ENCODE measurements at places on chromosomes 12 and 14. TPM values are rescaled to one million over a fixed set of nuclear protein-coding genes. Genes with fewer than 3 reads are reported as not detected.

DNA sequence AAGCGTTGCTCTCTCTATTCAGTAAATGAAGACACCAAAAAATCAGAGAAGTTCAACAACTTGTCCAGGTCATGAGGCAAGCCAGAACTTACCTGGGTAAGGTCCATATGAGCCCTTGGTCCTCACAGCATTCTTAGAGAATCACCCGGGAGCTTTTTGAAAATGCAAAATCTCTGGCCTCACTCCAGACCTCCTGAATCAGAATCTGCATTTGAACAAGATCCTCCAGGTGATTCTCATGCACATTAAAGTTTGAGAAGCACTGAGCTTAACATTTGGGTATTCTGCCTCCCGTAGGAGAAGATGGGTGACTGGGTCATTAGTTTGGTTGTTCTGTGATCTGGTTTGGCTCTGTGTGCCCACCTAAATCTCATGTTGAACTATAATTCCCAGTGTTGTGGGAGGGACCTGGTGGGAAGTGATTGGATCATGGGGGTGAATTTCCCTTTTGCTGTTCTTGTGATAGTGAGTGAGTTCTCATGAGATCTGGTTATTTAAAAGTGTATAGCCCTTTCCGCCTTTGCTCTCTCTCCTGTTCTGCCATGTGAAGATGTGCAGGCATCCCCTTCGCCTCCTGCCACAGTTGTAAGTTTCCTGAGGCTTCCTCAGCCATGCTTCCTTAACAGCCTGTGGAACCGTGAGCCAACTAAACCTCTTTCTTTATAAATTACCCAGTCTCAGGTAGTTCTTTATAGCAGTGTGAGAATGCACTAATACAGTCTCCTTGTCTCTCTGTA lies 221.2 kb downstream of the RAD51B start:
- DNase-seq: no peak

- DNase-seq: no peak
These were observed 171.7 kb downstream of the MIPOL1 start for GRCh38 chr14:37369425-37369824.

The NDRG2 gene
- polyA plus RNA-seq: 174 TPM

The MMP14 gene
- polyA plus RNA-seq: 132 TPM

- no peak for DNase-seq
These were observed 27.9 kb downstream of the ESR2 start for GRCh38 chr14:64266239-64266638.

DNA sequence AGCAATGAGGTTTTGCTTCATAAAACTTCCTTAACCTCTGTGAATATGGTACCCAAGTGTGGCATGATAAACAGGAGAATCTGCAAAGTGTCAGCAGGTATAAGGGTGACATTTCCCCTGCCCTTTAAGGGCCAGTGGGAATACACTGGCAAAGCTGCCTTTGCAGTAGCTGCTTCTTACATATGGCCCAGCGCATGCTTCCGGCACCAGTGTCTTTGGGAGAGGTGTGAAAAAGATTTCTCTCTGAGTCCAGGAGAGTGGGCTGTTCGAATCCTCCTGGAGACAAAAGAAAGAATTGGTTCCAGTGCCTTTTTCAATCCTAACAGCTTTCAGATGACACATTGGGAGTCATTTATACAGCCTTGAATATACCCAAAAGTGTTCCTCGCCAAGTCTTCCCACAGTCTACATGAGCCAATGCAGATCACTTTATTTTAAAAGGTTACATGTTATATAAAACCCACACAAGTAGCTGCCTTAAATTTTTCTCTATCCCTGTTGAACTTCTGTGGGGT lies 437.7 kb downstream of the PRKD1 start:
- DNase-seq: no peak

- no peak for DNase-seq
These were observed 652.5 kb downstream of the C12orf50 start for GRCh38 chr12:87376722-87377121.

DNA sequence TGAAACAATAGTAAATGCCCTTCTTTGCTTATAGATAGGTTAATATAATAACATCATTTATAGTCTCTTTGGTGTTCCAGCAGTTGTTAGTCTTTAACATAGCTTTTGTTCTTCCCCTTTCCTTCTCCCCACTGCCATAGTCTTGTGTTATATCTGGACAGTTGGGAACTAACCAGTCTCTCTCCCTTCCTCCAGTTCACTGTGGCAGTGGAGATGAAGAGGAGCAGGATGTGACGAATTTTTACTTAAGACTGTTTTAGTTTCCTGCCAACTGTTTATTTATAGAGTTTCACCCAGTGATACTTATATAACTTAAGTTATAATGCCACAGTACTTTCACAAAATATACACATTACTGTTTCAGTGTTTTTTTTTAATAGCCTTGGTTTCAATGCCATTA lies 277.4 kb downstream of the PDZRN4 start:
- no peak for DNase-seq

GRCh38 chr14:76918256-76918781 lies 92.1 kb downstream of the LRRC74A start:
- no peak for DNase-seq

DNA sequence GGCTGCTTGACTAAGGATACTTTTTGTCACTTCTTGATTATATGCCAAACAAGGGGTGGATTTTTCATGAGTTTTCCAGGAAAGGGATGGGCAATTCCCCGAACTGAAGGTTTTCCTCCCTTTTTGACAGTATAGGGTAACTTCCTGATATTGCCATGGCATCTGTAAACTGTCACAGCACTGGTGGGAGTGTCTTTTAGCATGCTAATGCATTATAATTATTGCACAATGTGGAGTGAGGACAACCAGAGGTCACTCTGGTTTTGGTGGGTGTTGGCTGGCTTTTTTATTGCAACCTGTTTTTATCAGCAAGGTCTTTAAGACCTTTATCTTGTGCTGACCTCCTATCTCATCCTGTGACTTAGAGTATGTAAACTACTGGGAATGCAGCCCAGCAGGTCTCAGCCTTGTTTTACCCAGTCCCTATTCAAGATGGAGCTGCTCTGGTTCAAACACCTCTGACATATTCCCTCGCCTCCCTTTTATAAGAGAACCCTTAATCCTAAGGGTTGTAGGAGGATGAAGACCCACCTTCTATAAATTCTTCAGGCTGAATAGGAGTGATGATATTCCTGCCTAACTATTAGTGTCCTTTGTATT lies 471.2 kb downstream of the ATP23 start:
- no peak for DNase-seq

The P2RX7 gene
- 0.86 TPM for polyA plus RNA-seq

The OTOGL gene
- polyA plus RNA-seq: 0.83 TPM

GRCh38 chr12:88308825-88309224 lies 166.7 kb downstream of the TMTC3 start:
- no peak for DNase-seq

The FLRT2 gene
- 259 TPM for polyA plus RNA-seq

The RIMBP2 gene
- polyA plus RNA-seq: 16.6 TPM

The TGM1 gene
- polyA plus RNA-seq: 1.2 TPM

DNA sequence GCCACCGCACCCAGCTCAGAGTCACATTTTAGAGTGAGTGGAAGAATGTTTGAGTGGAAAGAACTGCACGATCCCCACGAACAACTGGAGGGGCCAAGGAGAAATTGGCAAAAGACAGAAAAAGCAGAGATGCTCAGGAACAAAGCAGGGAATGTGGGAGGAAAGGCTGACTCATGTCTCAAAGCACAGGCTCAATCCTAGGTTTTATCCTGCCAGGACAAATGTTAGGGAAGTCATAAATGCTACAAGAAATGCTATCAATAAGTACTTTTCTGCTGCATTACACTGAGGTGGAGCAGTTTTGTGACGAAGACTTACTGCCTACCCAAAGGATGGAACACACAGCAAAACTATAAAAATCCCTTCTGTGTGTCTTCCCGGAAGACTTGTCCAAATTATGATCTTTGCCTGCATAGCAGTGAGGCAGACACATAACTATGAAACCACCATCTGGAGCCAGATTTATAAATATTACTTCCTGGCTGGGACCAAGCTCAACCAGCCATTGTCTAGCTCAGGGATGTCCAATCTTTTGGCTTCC lies 26.7 kb downstream of the NIN start:
- no peak for DNase-seq

The LRIG3 gene
- 34.1 TPM for polyA plus RNA-seq

DNA sequence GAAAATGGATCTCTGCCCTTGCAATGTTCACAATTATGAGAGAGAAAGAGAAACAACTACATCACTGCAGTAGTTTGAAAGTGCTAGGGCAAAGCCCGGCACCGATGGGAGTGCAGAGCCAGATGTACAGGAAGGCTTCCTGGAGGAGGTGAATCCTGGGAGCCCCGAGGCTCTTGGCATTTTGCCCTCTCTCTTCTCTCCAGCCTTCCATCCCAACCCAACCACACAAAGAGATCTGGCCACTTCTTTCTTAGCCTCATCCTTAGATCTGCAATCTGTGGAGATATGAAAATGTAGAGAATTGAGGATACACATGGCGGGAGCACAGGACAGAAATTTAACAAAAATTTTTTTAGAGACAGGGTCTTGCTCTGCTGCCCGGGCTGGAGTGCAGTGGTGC lies 3.3 kb upstream of the PAPLN start:
- no peak for DNase-seq

DNA sequence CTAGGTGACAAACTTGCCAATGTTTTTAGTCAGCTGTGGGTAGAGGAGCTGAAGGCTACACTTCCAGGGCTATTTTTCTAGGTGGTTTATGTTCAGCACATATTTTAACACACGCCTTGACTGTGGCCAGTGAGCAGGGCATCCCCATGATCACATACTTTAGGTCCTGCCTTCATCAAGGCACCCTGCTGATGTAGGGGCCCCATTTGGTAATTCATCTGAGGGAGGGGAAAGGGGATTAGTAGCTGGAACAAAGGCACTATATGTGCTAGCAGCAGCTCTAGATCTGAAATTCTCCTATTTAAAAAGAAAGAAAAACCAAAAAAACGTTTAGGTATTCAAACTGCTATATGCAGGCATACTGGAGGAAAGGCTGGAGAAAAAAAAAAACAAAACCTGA lies 14.5 kb downstream of the EGLN3 start:
- no peak for DNase-seq

DNA sequence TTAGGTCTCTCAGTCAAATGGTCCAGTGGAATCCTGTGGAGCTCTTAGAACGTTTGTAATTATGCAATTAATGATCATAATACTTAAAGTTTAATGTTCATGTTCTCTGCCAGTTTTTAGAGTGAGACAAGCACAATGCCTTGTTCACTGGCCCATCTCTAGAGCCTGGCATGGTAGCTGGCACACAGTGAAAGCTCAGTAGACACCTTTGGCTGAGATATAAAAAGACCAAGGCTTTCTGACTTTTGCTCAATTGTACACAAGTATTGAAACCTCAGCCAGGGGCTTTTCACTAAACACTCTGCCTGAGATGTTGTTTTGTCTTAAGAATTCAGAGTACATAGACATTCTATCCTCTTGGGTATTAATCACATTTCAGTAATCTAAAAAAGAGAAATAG lies 241.8 kb upstream of the ATP2B1 start:
- no peak for DNase-seq

- DNase-seq: no peak
These were observed 46.4 kb downstream of the STXBP6 start for GRCh38 chr14:25003537-25003936.

DNA sequence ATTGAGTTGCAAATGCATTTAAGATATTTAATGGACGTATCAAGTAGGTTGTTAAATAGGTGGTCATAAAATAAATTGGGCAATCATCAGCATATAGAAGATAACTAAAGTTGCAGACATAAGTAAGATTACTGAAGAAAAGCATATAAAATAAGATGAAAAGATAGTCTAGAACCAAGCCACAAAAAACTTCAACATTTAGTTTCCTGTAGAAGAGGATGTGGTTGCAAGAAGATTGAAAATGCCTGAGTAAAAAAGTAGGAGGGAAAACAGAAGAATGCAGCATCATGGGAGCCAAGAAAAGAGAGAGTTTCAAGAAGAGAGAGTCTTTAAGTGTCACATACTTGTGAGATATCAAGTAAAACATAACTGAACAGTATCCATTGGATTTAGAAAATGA lies 17.6 kb upstream of the SLC16A7 start:
- no peak for DNase-seq

- DNase-seq: no peak
These were observed 23.7 kb downstream of the SLC5A8 start for GRCh38 chr12:101186291-101186690.

The RNF212B gene
- polyA plus RNA-seq: 1.6 TPM

DNA sequence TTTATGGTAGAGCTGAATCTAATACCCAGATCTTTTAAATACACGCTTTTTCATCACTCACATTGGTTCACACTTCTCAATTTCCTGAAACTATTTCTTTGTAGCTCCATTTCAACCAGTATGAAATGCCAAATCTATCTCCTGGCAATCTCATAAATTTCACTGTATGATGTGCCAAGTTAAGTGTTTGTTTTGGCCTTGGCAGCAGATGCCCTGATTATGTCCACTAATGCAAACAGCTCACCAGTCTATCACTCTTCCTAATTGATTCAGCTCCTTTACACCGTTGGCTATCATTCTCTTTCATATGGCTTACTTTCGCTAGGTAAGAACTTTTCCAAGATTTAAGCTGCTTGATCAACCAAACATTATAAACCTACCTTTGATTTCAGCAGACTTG lies 58.6 kb downstream of the ZFC3H1 start:
- DNase-seq: no peak

DNA sequence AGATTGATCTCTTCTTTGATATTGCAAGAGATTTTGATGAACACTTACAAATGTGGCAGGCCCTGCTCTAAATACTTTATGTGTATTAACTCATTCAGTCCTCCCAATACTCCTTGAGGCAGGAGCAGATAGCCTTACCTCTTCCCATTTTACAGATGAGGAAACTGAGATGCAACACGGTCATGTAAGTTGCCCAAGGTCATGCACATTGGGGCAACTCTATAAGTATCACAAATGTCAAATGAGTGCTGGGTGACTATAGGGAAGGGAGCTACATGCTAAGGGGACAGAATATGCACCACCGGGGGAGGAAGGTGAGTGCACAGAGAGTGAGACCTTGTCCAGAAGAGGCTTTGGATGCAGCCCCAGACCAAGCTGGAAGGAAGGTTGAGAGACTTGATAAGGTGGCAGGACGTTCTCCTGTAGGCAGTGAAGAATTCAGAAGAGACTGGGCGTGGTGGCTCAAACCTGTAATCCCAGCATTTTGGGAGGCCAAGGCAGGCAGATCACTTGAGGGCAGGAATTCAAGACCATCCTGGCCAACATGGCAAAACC lies 132.3 kb upstream of the PWP1 start:
- DNase-seq: no peak

GRCh38 chr12:85550924-85551323 lies 270.9 kb downstream of the ALX1 start:
- no peak for DNase-seq

DNA sequence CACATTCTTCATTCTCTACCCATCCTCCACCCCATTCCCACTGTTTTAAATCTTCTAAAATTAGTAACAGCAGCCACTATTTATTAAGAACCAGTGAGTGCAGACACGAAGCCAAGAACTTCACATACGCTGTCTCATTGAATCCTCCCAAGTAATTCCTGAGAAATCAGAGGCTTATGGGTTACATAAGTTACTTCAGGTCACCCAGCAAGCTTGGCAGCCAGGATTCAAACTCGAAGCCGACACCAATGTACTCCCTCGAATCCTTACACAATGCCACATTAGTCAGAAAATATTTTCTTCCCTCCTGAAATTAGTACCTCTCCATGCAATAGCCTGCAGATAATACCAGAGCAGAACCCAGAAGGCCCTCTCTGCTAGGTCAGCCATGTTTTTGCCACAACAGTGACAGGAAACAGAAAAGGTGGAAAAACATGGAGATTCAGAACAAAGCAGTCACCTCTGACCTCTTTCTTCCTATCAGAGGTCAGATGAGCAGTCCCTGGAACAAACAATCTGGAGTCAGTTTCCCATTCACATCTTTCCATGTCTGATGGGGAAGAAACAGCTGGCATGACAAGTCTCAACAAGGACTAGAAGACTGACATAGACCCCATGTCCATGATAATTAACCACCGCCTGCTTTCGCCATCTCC lies 16.4 kb downstream of the NID2 start:
- DNase-seq: no peak

Measured in right renal cortex interstitium (tissue), 3 donors.